NCI-H748 treated with DMSO at 0.1 percent for 48 hours (cell line): ENCODE measurements at places on chromosomes 12 and 14.
A peak's percentile ranks its signal among the peaks of the same experiment; 100 is the strongest.

GRCh38 chr12:2682296-2683251, 112.2 kb upstream of the FKBP4 start:
- peak; percentile 9 for DNase-seq

GRCh38 chr12:4284306-4284705, 10.7 kb downstream of the CCND2 start:
- no peak for DNase-seq

DNA sequence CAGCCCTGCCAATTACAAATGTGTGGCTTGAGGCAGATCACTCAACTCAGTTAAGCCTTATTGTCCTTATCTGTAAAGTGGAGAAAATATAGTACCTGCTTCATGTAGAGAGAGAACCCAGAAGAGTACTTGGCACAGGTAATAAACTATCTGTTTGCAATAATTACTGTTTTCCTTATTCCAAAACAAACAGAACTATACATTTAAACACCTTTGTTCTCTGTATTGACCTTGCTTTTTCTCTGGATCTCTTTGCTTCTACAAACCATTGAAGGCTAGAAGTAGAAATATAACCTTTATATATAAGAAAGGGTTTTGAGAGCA, 70.8 kb upstream of the SRSF5 start:
- peak; percentile 96 for DNase-seq

- no peak for DNase-seq
Measured at GRCh38 chr12:34203866-34204620, 181.7 kb downstream of the ALG10 start.

GRCh38 chr12:111437816-111438454, 32.2 kb downstream of the SH2B3 start:
- DNase-seq: no peak

GRCh38 chr14:99681832-99682148, 2.3 kb upstream of the CYP46A1 start:
- no peak for DNase-seq
